WERI-Rb-1 (cell line): ENCODE measurements at places on chromosomes 11 and 22.
A peak's percentile ranks its signal among the peaks of the same experiment; 100 is the strongest.

DNA sequence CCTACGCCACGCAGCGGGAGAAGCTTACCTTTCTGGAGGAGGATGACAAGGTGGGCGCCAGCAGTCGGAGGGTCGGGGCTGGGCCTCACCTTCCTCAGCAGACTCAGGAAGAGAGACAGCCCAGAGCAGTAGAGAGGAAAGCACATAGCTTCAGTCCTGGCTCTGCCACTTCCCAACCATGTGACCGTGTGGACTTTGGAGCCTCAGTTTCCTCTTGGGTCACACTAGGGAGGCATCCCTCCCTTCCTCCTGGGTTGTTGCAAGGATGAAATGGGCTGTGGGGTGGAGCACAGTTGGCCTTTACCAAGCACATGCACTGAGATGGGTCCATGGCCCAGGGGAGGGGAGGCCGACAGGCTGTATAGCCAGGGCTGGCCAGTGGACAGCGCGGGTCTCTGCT lies 12.9 kb downstream of the DPP3 start:
- DNase-seq = no peak

DNA sequence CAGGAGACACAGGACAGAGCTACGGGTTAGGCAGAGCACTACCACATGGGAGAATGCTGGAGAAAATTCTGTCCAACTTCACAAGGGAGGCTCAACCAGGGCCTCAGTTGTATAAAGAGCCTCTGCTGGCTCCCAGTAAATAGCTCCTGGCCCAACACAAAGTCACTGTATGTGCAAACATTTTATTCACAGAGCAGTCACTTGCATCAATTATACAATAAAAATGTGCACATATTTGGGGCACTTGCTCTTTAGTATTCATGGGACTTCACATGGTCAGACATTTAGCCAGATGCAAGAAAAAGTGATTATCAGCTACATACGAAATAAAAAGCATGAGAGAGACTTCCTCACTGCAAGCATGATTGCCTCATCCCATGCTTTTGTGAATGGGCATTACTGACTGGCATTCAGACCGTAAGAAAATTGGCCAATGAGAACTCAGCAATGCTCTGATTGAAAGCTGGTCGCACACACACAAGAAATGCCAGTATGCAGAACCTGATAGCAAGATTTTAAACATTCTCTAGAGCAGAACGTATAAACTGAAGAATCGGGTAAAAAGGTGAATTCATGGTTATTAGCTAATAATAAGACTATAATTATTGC lies 39.4 kb downstream of the BLID start:
- no peak for DNase-seq

- peak; percentile 53 for DNase-seq
Observed at GRCh38 chr11:133619397-133619796, 87.1 kb upstream of the OPCML start.

DNA sequence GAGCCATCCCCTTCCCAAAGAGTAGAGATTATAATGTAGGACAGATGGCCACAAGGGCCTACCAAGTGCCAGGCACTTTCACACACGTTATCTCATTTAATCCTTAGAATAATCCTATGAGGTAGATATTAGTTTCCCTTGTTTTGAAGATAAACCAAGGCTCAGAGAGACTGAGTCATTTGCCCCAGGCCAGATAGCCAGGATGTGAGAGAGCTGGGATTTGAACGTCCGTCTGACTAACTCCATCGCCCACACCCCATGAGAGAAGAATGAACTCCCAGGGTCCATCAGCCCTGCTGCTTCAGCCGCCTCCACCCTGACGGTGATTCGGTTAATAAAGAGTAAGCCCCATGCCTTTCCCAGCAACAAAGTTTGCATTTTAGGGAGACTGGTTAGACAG lies 10.7 kb downstream of the PRG3 start:
- DNase-seq = peak; percentile 25

DNA sequence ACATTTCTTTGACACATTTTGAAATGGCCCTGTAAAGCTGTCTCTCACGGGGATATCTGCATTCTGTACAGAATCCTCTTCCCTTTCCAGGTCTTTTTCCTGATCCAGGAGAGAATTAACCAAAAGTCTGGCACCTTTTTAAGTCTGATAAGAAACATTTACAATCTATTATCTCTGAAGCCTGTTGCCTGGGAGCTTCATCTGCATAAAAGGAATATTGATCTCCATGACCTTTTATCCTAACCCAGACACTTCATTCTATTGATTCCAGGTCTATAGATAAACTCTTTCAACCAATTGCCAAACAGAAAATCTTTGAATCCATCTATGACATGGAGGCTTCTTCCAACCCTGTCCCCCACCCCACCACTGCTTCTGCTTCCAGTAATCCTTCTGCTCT lies 33.7 kb upstream of the EI24 start:
- DNase-seq = no peak

DNA sequence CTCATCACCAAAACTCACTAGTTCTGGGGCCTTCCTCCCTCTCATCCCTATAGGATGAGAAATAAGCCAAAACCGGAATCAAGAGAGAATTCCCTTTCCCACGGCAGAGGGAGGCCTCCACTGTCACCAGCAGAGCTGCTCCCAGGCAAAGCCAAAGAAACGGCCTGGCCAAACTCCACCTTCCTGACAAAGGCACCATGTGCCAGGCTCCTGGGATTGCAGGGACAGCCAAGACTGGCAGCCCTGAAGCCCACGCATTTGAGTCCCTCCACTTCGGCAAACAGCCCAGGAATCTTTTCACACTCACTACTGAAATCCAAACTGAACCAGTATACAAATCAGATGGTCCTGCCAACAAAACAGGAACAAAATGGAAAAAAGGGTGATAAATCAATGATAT lies 6.1 kb downstream of the SMCO4 start:
- no peak for DNase-seq

DNA sequence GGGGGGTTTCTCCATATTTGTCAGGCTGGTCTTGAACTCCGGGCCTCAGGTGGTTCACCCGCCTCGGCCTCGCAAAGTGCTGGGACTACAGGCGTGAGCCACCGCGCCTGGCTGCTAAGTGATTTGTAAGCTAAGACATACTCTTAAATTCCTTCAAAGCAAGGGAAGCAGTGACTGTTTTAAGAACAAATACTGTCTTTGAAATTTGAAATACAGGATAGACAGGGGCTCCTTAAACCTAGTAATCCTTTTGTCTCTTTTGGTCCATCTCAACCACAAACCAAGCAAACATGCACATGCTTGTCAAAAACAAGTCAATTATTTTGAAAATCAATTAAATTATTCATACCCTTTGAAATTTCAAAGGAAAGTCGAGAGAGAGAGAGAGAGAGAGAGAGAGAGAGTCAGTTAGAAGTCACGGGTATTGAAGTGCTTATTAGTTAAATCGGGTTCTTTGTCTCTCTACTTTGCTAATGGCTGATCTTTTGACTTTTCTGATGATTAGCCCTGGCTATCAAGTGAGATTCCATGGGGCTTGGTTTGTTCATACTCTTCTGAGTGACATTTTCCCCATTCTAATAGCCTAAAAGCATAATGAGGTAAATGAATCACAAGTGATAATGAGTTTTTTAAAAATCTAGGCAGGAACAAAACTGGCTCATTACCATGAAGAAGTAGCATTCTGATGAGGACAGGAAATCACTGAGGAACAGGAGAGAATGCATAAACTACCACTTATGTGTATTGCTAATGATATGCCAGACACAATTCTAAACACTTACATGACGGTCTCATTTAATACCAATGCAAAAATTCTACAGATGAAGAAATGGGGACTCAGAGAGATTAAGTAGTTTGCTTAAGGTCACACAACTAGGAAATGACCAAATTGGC lies 48.0 kb downstream of the MCHR1 start:
- no peak for DNase-seq
